ENCODE measurements at places on chromosomes 11 and 22.

- DNase-seq: no peak
These were observed 9.8 kb downstream of the RAB30 start for GRCh38 chr11:83061883-83062282.

DNA sequence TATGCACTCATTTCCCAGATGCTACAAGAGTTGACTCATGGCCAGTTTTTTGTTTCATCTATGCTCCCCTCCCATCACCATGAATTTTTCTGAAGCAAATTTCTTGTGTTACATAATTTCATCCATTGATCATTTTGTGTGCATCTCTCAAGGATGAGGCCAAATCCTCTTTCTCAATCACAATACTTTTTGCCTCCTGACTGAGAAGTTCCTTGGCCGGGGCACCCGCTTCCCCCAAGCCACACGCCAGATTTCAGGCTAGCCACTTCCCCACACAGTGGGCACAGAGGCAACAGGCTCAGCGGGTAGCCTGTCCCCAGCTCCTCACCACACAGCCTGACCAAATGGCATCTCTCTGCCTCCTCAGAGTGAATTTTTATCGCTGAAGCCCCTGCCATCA, 9.8 kb upstream of the DSCAML1 start:
- DNase-seq: no peak

GRCh38 chr11:1693327-1694063, 3.5 kb upstream of the KRTAP5-6 start:
- peak; percentile 91 for DNase-seq

GRCh38 chr22:44855855-44856254, 103.5 kb downstream of the ARHGAP8 start:
- DNase-seq: no peak

GRCh38 chr11:35549787-35550186, 24.4 kb upstream of the PAMR1 start:
- no peak for DNase-seq

DNA sequence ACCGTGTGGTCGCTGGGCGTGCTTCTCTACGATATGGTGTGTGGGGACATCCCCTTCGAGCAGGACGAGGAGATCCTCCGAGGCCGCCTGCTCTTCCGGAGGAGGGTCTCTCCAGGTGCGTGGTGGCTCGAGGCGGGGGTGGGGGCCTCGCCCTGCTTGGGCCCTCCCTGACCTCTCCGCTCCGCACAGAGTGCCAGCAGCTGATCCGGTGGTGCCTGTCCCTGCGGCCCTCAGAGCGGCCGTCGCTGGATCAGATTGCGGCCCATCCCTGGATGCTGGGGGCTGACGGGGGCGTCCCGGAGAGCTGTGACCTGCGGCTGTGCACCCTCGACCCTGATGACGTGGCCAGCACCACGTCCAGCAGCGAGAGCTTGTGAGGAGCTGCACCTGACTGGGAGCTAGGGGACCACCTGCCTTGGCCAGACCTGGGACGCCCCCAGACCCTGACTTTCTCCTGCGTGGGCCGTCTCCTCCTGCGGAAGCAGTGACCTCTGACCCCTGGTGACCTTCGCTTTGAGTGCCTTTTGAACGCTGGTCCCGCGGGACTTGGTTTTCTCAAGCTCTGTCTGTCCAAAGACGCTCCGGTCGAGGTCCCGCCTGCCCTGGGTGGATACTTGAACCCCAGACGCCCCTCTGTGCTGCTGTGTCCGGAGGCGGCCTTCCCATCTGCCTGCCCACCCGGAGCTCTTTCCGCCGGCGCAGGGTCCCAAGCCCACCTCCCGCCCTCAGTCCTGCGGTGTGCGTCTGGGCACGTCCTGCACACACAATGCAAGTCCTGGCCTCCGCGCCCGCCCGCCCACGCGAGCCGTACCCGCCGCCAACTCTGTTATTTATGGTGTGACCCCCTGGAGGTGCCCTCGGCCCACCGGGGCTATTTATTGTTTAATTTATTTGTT, 2.4 kb downstream of the PIM3 start:
- DNase-seq: no peak

GRCh38 chr11:69489746-69490365, 8.4 kb downstream of the LINC01488 start:
- no peak for DNase-seq

DNA sequence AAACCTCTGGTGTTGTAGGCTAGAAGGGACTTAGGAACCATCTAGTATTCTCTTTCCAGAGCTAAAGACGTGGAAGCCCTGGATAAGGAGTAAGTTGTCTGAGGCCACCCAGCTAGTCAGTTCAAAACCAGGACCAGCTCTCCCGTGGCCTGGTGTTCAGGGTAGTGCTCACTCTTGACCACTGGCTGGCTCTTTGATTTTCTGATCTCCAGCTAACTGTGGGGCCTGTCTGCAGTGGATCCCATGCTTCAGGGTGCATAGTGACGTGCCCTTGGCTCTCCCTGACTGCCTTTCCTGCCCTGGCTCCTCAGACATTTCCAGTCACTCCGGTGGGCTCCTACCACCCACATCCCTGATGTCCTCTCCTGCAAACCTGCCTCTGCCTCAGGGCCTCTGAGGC, 1.3 kb downstream of the CLMP start:
- no peak for DNase-seq

DNA sequence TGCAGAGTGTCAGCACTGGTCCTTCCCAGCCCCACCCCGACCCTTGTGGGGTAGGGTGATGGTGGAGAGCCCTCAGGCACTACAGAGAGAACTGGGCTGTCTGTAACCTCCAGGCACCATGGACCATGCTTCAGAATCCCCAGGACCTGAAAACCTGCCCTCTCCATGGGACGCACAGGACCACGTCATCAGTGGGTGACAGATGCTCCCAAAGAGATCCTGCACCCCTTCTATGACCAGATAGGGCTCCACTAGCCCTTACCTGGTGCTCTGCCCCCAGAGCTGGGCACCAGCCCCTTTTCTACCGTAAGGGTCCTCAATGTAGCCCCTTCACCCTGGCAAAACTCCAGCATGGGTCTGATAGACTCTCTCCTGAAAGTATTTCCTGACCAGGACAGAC, 165.9 kb upstream of the NECTIN1 start:
- DNase-seq: no peak

GRCh38 chr22:36328635-36329253, 59.0 kb downstream of the MYH9 start:
- no peak for DNase-seq

DNA sequence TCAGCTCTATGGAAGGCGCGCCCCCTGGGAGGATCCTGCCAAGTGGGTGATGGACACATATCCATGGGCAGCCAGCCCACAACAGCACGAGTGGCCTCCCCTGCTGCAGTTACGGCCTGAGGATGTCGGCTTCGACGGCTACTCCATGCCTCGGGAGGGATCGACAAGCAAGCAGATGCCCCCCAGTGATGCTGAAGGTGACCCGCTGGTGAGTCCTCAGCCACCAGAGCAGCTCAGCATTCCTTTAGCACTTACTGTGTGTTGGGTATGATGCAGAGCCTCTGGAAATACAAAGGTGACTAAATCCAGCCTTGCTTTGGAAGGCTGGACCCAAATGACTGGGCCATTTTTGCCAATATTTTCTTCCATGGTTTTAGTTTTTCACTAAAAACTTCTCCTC, 45.7 kb downstream of the DBX1 start:
- no peak for DNase-seq

DNA sequence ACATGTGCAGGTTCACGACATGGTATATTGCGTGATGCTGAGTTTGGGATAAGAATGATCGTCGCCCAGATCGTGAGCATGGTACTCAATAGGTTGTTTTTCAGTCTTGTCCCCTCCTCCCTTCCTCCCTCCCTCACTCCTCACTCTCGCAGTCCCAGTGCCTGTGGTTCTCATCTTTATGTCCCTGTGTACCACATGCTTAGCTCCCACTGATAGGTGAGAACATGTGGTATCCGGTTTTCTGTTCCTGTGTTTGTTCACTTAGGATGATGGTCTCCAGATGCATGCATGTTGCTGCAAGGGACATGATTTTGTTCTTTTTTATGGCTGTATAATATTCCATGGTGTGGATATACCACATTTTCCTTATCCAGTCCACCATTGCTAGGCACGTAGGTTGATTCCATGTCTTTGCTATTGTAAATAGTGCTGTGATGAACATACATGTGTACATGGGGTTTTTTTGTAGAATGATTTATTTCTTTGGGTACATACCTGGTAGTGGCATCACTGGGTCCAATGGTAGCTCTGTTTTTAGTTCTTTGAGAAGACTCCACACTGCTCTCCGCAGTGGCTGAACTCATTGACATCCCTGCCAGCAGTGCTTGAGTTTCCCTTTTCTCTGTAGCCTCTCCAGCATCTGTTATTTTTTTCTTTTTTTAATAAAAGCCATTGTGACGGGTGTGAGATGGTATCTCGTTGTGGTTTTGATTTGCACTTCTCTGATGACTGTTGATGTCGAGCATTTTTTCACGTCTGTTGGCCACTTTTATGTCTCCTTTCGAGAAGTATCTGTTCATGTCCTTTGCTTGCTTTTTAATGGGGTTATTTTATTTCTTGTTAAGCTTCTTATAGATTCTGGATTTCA, 16.4 kb downstream of the ZBED4 start:
- DNase-seq: no peak

DNA sequence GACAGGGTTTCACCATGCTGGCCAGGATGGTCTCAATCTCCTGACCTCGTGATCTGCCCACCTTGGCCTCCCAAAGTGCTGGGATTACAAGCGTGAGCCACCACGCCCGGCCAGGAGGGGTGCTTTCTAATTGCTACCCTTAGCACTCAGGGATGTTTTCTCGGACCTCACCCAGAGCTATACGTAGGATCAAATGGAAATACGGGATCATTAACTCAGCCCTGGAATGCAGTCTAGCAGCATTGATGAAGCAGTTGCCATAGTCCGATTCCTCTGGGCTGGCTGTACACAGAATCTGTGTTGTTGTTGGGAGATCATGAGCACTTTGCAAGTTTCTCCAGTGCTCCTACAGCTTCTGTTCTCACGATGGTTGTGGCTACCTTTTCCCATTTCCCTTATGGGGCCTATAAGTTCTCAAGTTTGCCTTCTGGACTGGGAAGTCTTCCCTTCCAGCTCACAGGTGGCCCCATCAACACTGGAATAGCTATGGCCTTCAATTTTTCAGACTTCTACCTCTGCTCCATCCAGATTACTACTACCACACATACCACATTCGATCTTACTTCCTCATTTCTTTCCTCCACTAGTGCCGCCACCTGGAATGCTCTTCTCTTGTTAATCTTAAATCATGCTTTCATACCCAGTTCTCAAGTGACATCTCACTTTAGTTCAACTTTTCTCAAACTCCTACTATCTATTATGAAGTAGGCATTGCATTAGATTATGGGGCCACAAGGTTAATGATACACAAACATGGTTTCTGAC, 16.1 kb upstream of the PCF11 start:
- no peak for DNase-seq

DNA sequence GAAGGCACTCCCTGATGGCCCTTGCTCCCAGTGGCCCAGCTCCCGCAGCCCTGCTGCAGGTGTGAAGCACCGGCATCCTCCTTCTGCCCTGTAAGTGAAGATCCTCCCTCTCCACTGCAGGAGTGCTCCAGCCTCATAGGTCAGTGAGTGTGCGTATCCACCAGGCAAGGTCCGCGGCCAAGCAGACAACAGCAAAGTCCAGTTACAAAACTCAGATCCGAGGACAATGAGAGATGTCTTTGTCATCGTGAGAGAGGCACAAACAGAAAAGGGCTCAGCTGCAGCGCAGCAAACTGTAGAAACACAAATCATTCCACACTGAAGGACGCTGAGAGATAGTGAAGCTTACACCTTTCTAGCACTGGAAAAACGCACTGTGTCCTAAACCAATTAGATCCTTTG, 46.1 kb downstream of the MYH9 start:
- no peak for DNase-seq

DNA sequence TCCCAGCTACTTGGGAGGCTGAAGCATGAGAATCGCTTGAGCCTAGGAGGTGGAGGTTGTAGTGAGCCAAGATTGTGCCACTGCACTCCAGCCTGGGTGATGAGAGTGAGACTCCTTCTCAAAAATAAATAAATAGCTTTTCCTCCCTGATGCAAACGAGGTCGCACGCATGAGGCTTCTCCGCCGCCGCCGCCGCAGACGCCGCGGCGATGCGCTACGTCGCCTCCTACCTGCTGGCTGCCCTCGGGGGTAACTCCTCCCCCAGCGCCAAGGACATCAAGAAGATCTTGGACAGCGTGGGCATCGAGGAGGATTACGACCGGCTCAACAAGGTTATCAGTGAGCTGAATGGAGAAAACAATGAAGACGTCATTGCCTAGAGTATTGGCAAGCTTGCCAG, 20.0 kb upstream of the RAB39A start:
- DNase-seq: no peak

GRCh38 chr22:38219632-38220031, 17.8 kb downstream of the MAFF start:
- DNase-seq: no peak

DNA sequence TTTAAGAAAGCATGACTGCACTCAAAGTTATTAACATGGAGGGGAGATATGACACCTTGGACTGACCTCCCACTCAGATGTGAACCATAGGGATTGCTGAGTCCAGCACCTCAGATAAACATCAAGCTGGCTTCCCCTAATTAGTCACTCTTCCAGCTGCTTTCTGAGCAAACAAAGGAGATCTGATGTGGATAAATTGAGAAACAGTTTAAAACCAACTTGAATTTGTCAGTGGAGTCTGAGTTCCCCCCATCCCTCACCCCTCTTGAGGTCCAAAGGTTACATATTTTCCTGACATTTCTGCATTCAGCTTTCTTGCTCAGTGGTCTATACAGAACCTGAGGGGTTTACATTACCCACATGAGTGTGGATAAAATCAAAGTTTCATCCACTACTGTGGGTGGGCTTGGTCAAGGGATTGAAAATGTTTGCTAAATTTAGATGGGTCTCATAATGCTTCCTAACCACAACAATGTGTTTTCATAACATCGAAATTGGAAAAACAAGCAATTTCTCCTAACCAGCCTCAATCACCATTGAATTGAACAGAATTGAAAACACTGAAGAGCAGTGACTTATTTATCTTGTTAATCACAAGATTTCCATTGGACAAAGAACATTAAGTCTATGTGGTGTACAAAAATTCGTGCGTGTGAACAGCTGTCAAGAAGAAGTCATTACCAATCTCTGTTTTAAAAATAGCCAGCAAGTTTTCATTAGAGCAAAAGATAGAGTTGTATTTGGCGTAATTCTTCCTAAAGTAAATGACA, 292.3 kb downstream of the METTL15 start:
- no peak for DNase-seq

- DNase-seq: no peak
These were observed 432.4 kb upstream of the LUZP2 start for GRCh38 chr11:24064309-24064903.

- DNase-seq: peak; percentile 78
These were observed 5.6 kb upstream of the SH3BP1 start for GRCh38 chr22:37633625-37634416.

DNA sequence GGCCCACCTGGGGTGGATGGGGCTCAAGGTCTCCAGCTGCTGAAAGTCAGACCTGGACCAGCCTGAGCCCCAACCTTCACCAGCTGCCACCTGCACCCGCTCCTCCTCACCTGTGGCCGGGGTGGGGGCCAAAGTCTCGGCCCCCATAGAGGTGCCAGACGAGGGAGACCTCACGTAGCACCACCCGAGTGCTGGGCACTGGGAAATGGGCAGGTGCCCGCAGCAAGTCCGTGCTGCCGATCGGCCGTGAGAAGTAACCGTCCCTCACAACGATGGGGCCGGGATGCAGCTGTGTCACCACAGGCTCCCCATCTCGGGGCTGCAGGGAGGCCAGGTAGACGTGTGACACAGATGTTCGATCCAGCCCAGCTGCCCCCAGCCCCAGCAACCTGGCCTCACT, 16.2 kb downstream of the ATG2A start:
- no peak for DNase-seq

All from HuH-7 (cell line).